ENCODE measurements at places on chromosomes 1 and 21. TPM values are rescaled to one million over a fixed set of nuclear protein-coding genes. Genes with fewer than 3 reads are reported as not detected.

- peaks cover 87% of the 10 kb centered on the region for H3K27me3 ChIP-seq
- no peaks in the 10 kb centered on the region for H3K36me3 ChIP-seq
- H3K27ac ChIP-seq, result no peak overlapping the region
- H3K4me1 ChIP-seq, result peaks cover 9% of the 10 kb centered on the region
These were observed 2.5 kb downstream of the HPCAL4 start for GRCh38 chr1:39688706-39689105.

DNA sequence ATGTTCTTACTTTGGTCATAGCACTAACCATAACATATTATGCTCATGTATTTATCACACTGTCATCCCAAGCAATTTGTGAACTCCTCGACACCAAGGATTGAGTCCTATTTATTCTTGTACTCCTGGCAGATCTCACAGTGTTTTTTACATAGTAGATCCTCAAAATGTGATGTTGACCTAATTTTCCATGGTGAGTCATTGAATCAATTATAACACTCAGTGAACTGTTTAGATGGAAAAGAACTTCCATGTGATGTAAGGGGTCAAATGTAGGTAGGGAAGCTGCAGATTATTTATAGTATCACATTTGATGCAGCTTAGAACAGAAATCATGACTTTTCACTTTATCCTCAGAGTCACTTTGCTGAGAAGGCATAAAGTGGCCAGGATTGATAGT lies 281.9 kb upstream of the ADAMTS5 start:
- H3K36me3 ChIP-seq, result no peaks in the 10 kb centered on the region
- H3K4me3 ChIP-seq, result no peak overlapping the region
- no peak for DNase-seq

DNA sequence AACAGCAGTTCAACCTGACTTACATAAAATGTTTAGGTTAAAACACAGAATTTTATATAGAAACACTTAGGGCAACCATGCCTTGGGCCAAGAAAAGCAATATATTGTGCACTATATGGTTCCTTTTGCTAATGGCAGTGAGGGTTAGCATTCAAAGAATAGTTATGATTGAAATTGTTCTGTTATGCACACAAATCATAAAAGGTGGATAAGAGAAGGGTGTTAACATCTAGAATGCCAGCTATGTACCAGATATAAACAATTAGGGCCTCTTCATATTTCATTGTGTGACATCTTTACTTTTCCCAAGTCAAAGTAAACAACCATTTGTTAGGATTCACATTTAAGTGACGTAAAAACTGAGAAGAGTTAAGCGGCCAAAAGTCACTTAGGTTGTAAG lies 308.0 kb upstream of the B3GALT2 start:
- no peaks in the 10 kb centered on the region for H3K4me1 ChIP-seq
- H3K27ac ChIP-seq, result no peak overlapping the region
- H3K27me3 ChIP-seq, result no peaks in the 10 kb centered on the region
- no peak overlapping the region for H3K4me3 ChIP-seq
- no peak for DNase-seq
- H3K36me3 ChIP-seq, result no peaks in the 10 kb centered on the region

- no peak overlapping the region for H3K27ac ChIP-seq
- no peak for DNase-seq
- peaks cover 4% of the 10 kb centered on the region for H3K27me3 ChIP-seq
- no peaks in the 10 kb centered on the region for H3K4me1 ChIP-seq
- H3K4me3 ChIP-seq, result no peak overlapping the region
- H3K36me3 ChIP-seq, result no peaks in the 10 kb centered on the region
These were observed 16.2 kb upstream of the CR1L start for GRCh38 chr1:207628776-207629175.

DNA sequence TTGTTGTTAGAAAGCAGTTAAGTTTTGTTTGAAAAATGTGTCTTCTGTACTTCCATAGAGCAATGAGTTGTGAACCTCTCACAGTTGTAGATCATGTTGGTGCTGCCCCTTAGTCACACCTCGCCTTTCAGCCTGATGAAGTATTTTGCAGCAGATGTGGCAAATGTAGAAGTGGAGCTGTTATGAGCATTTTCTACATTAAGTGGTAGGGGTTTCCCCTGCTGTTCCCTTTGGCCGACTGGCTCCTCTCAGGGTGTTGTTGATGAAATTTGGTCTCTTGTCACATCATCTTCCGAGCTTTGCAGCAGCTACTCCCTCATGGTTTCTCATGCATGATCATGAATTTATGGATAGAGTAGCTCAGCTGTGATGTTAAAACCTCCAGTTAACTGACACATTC lies 33.6 kb upstream of the DENND1B start:
- no peak for DNase-seq
- H3K27me3 ChIP-seq, result no peaks in the 10 kb centered on the region
- no peaks in the 10 kb centered on the region for H3K36me3 ChIP-seq
- no peak overlapping the region for H3K4me3 ChIP-seq
- H3K27ac ChIP-seq, result no peak overlapping the region

GRCh38 chr1:14590411-14591180 lies 7.9 kb upstream of the KAZN start:
- DNase-seq, result no peak
- H3K4me1 ChIP-seq, result peaks cover 47% of the 10 kb centered on the region
- H3K27me3 ChIP-seq, result peaks cover 22% of the 10 kb centered on the region
- H3K36me3 ChIP-seq, result no peaks in the 10 kb centered on the region
- no peak overlapping the region for H3K4me3 ChIP-seq

DNA sequence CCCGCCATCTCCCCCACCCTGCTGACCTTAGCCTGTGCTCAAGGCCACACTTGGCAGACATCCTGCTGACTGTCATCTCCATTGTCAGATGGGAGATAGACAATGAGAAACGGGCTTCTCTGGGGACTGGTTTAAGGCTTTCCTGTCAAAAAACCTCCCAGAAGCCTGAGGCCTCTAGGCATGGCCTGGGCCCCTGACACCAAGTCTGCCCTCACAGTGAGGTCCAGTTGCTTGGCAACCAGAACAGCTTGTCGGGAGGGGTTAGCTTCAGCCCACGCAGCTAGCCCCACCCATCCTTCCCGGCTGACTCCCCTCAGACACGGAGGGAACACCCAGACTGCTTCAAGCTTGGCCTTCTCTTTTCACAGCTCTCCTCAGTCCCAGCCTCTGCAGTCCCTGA lies 11.0 kb downstream of the PLEKHA6 start:
- H3K27me3 ChIP-seq, result no peaks in the 10 kb centered on the region
- no peaks in the 10 kb centered on the region for H3K36me3 ChIP-seq
- H3K4me1 ChIP-seq, result peaks cover 49% of the 10 kb centered on the region
- DNase-seq, result no peak

DNA sequence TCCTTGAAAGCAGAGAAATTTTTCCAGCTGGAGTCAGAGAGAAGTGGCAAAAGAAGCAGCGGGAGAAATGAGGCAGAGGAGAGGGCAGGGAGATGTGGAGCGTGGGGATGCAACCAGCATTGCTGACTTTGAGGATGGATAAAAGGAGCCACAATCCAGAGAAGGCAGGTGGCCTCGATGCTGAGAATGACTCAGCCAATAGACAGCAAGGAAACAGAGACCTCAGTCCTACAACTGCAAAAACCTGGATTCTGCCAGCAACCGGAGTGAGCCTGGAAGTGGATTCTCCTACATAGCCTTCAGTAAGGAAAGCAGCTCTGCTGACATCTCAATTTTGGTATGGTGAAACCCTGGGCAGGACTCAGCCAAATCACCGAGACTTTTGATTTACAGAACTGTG lies 128.9 kb upstream of the ATP1B1 start:
- no peak overlapping the region for H3K27ac ChIP-seq
- DNase-seq, result no peak
- no peaks in the 10 kb centered on the region for H3K36me3 ChIP-seq
- peaks cover 3% of the 10 kb centered on the region for H3K4me1 ChIP-seq
- no peaks in the 10 kb centered on the region for H3K27me3 ChIP-seq

GRCh38 chr1:201362906-201363305 lies 14.6 kb downstream of the TNNT2 start:
- H3K4me1 ChIP-seq, result no peaks in the 10 kb centered on the region
- DNase-seq, result no peak
- H3K27me3 ChIP-seq, result peaks cover 4% of the 10 kb centered on the region
- H3K27ac ChIP-seq, result no peak overlapping the region
- H3K36me3 ChIP-seq, result no peaks in the 10 kb centered on the region
- no peak overlapping the region for H3K4me3 ChIP-seq

DNA sequence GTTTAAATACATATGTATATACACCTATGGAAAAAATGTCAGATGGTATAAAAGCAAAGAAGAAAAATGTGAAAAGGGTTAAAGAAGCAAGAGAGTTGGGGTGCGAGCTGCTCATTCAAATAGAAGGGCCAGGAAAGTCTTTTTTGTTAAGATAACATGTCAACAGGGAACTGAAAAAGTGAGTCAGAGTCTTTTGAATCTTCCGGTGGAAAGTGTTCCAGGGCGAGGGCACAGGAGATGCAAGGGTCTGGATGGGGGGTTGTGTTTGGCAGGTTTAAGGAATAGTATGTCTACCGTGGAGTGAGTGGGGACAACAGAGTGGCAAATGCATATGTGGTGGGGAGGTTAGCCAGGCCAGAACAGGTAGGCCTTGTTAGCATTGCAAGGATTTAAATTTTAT lies 22.2 kb upstream of the GNG12 start:
- H3K36me3 ChIP-seq, result no peaks in the 10 kb centered on the region
- H3K4me1 ChIP-seq, result peaks cover 13% of the 10 kb centered on the region
- H3K4me3 ChIP-seq, result no peak overlapping the region

DNA sequence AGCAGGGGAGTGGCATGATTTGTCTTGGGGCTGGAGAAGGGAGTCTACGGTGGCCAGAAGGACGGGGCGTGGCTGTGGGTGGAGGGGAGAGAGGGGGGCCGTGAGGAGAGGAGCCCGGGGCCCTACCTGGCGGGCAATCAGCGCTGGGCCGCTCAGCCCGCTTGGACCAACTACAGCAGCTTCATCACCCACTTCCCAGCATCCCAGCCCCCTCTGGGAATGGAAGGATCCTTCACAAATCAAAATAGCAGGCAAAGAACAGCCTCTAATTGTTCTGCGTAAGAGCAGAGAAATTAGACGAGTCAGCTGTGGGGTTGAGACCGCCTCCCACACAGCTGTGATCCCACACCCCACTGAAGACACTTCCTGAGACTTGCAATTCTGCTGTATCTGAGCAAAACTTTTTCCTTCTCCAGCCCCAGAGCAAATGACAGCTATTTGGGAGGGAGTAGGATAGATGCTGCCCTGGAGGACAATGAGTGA lies 43.5 kb downstream of the OPRD1 start:
- H3K27ac ChIP-seq, result peak overlapping the region; percentile 46
- no peak for DNase-seq
- H3K27me3 ChIP-seq, result peaks cover 4% of the 10 kb centered on the region

The HSD11B1 gene
- total RNA-seq, result not detected

The CELF3 gene
- 17.9 TPM for total RNA-seq

The CR1L gene
- not detected for total RNA-seq

The ICOSLG gene
- total RNA-seq, result 5.4 TPM

The PGBD5 gene
- total RNA-seq, result 8.7 TPM

The PIGC gene
- total RNA-seq, result 37.3 TPM

All from type B pancreatic cell (in vitro differentiated cells).